IMR-90 (cell line): ENCODE measurements at places on chromosomes 2 and 18. TPM values are rescaled to one million over a fixed set of nuclear protein-coding genes. Genes with fewer than 3 reads are reported as not detected.
A peak's percentile ranks its signal among the peaks of the same experiment; 100 is the strongest.

- DNase-seq = no peak
These were observed 49.1 kb downstream of the ARHGAP28 start for GRCh38 chr18:6778459-6779247.

GRCh38 chr18:38545071-38545470 lies 979.5 kb upstream of the CELF4 start:
- DNase-seq = no peak

GRCh38 chr2:158486970-158487325 lies 30.2 kb downstream of the PKP4 start:
- DNase-seq = peak; percentile 60

- no peak for DNase-seq
These were observed 657.8 kb upstream of the LINC00305 start for GRCh38 chr18:64806691-64807090.

DNA sequence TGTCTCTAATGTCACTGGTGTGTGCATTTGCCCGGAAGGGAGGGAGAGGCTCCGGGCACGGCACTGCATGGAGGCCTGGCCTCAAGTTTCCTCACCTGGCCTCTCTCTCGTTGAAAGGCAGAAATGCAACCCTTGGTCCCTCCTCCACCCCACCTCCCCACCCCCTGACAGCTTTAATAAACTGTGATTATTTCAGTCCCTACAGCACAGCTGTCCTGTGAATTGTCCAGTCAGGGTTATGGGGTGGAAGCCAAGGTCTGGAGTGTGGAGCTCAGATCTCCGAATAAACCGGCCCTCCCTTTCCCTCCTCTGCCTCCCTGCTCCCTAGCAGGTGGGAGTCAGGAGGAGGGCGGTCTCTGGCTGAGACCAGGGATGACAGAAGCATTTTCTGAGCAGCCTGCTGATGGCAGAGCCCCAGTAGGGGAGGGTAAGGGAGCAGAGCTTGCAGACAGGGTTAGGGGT lies 199.2 kb upstream of the SMAD2 start:
- no peak for DNase-seq

GRCh38 chr2:70188460-70188859 lies 2.4 kb downstream of the C2orf42 start:
- no peak for DNase-seq

GRCh38 chr2:168427451-168427850 lies 28.6 kb upstream of the CERS6 start:
- peak; percentile 88 for DNase-seq

GRCh38 chr18:41657189-41657588 lies 297.8 kb upstream of the PIK3C3 start:
- no peak for DNase-seq

GRCh38 chr18:67072791-67073190 lies 443.7 kb downstream of the DSEL start:
- no peak for DNase-seq

- no peak for DNase-seq
These were observed 934.1 kb upstream of the KLHL29 start for GRCh38 chr2:22450831-22451230.

GRCh38 chr2:225122007-225122406 lies 79.7 kb upstream of the DOCK10 start:
- no peak for DNase-seq

- no peak for DNase-seq
These were observed 75.5 kb upstream of the GATA6 start for GRCh38 chr18:22093731-22094357.

DNA sequence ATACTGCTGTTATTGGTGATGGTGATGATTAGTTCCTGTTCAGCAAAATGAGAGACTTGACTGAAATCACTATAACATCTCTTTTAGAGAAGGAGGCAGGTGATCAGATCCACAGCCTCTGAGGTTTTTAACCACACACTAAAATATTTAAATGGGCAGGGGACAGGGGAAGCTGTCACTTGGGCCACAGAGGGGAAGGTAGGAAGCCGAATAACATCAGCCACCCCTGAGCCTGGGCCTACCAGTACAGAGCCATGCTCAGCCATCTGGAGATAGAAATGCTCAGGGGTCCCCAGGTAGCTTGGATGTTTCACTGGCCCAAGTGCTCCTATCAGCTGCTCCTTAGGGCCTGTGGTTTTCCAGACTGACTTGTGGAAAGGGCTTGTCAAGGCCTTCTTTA lies 122.3 kb downstream of the MRO start:
- no peak for DNase-seq

DNA sequence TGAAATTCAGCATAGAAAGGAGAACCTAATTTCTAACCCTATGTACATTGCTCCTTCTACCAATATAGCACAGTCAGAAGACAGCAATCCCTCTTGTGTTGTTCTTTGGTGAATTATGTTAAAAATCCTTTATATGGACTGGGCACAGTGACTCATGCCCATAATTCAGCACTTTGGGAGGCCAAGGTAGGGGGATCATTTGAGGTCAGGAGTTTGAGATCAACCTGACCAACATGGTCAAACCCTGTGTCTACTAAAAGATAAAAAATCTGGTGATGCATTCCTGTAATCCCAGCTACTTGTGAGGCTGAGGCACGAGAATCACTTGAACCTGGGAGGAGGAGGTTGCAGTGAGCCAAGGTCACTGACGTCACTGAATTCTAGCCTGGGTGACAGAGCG lies 195.6 kb downstream of the TMX3 start:
- peak; percentile 11 for DNase-seq

DNA sequence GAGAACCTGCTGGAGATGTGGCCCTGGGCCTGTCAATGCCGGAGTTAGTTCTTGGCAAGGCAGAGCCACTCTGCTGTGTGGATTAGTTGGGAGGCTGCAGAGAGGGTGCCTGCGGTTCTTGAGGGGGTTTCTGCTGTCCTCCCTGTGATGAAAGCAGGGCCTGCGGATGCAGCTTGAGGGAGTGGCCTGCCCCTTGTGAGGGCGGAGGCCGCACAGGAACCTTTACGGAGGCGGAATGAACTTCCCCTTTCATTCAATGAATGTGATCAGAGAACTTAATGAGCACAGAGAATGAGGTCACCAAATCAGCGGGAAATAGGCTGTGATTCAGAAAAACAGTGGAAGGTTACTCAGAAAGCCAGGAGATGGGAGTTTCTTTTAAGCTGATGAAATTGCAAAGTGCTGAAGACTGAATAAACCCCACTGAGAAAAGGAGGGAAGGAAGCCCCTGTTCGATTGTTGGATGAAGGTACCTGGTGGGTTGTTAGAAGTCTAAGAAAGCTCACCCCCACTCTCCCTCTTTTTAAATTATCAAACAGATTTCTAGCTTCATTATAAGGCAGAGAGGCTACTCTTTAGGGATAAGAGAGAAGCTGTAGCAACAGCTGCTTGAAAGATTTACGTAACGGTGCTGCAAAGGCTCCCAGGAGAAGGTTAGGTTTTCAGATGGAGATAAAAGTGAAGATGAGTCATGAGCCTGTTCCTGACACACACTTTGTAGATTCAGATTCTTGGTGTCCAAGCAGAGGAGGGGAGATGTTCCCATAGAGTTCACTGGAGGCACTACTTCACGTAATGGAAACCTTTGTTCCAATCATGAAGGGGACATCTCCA lies 47.4 kb downstream of the VWA3B start:
- no peak for DNase-seq

DNA sequence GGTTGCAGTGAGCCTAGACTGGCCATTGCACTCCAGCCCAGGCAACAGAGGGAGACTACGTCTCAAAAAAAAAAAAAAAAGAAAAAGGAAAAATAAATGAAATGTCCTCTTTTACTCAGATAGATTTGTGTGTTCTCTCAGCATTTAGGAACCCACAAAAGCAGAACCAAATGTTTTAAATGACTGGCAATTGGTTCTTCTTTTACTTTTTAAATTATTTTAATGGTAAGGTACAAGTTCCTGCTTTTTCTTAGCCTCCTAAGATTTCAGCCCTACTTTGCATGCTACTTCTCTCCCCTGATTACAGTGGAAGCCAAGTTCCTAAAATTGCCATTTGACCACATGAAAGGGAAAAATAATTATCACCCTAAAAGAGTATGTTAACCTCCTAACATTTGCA lies 23.5 kb downstream of the SRSF7 start:
- no peak for DNase-seq

- no peak for DNase-seq
These were observed 88.8 kb downstream of the CRIM1 start for GRCh38 chr2:36444216-36444936.

RPE gene
- total RNA-seq = 114 and 339 TPM in 2 replicates

G6PC2 gene
- not detected in 2 replicates for total RNA-seq

UPP2 gene
- not detected in 2 replicates for total RNA-seq

TBC1D8 gene
- total RNA-seq = 0.83 and 1.3 TPM in 2 replicates

HOXD3 gene
- not detected in 2 replicates for total RNA-seq

CAPN14 gene
- under 0.01 TPM in 2 replicates for total RNA-seq
